ENCODE measurements at places on chromosomes 13 and 19. TPM values are rescaled to one million over a fixed set of nuclear protein-coding genes. Genes with fewer than 3 reads are reported as not detected.

The DACH1 gene
- not detected for polyA plus RNA-seq

- no peak for DNase-seq
Observed at GRCh38 chr13:110398564-110399507, 91.8 kb downstream of the COL4A2 start.

GRCh38 chr19:45186509-45187334, 8.1 kb downstream of the BLOC1S3 start:
- DNase-seq = no peak

DNA sequence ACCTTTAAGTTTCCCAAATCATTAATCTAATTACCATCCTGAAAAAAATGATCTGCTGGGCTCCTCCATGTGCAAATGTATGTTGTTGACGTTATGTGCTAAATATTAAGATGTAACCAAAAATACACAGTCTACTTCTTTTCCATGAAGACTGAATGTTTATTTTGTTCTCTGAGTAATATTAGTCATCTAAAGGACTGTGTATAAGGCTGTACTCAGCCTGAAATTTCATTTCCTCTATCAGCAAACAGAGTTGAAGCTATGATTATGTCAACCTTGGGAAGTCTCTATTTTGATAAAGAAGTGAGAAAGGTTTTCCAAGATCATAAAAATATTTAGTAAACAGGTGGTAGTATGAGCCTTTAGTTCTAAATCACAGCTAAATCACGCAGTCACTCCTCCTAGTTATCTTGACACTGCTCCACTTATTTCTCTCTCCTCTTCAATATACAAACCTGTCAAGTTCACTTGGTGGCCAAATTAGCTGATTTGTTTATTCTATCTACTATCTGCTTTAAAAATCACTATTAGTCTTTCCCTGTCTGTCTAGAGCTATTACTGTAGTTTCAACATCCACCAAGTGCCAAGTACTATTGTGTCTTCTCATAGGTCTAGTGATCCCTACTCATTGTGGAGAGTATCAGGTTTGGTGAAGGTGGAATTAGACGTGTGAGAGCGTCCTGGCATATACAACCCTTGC, 211.7 kb upstream of the STARD13 start:
- DNase-seq = no peak

DNA sequence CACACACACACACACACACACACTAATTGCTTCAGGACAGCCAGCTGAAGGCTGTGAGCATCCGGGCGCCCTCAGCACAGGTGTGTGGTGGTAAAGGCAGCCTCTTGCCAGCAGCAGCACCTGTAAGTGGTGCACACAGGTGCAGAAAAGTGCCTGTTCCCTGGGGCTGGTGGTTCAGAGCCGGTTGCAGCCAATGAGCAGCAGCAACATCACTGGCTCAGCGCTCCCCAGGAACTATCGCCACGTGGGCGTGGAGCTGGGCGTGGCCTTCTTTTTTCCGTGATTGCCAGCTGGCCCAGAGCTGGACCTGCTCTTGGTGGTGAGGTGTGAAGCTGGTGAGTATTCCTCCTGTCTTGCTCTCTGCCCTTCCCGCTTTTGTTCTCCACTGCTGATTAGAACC, at the start of gene NLRP5:
Gene NLRP5 (plus strand): TSS at position 289 of the 400 bp plus-strand sequence.
- DNase-seq = no peak

The TTC9B gene
- 0.04 TPM for polyA plus RNA-seq

- DNase-seq = no peak
Observed at GRCh38 chr19:32877323-32877912, 7.9 kb upstream of the SLC7A9 start.
